ENCODE measurements at places on chromosomes 11 and 22.

DNA sequence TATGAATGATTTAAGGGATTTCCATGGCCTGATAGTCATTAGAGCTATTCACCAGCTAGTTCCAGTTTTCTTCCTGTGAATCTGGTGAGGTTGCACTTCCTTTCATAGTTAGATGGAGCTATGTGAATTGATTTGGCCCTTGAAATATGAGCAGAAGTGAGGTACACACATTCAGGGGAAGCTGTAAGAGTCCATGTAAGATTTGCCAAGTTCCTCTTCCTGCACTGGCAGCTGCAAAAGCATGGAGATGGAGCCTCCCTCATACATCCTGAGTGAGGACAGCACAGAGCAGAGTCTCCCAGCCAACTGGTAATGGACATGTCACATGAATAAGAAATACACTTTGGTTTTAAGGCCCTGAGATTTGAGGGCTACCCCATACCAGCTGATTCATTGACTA, 111.7 kb downstream of the CD44 start:
- DNase-seq, result no peak

DNA sequence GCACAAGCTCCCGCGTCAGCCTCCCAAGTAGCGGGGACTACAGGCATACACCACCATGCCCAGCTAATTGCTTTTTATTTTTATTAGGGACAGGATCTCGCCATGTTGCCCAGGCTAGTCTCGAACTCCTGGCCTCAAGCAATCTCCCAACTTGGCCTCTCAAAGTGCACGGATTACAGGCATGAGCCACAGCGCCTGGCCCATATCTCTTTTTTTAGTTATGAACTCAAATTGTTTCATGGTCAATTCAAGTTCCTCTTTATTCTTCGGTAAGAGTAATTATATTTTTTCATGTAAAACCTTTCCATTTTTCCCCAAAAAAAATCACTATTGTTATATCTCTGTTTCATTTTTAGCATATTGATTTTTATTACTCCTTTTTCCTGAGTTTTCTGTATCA, 25.5 kb downstream of the FCHSD2 start:
- no peak for DNase-seq

GRCh38 chr11:19820100-19820499, 107.5 kb downstream of the NAV2 start:
- no peak for DNase-seq

DNA sequence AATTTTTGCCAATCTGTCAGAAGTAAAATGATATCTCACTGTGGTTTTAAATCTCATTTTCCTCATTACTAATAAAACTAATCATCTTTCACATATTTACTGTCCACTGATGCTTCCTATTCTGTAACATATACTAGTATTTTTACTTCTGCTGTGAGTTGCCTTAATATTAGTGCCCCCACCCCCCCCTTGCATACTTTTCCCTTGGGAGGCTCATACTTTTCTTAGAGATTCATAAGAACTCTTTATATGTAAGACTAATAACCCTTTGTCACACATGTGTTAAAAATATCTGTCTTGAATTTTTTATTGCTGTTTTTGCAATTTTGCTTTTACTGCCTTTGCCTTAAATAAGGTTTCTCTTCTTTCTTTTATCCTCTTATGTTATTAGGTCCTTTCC, 87.2 kb downstream of the PHF21A start:
- DNase-seq, result no peak

DNA sequence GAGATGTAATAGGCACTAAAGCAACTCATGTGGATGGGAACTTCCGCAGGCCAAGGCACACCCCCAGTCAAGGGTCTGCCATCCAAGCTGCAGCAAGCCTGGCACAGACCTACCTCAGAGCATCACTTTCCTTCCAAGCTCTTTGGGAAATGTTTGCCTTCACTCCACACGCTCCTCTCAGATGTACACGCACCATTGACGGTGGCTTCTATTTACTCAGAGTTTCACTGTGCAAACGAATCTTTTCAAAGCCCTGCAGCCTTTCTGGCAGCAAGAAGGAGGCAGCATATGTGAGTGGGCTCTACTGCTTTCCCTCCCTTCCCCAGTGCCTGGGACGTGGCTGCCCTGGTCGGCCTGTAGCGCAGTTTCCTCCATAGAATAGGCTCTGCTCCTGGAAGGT, 60.9 kb upstream of the USP47 start:
- DNase-seq, result no peak

DNA sequence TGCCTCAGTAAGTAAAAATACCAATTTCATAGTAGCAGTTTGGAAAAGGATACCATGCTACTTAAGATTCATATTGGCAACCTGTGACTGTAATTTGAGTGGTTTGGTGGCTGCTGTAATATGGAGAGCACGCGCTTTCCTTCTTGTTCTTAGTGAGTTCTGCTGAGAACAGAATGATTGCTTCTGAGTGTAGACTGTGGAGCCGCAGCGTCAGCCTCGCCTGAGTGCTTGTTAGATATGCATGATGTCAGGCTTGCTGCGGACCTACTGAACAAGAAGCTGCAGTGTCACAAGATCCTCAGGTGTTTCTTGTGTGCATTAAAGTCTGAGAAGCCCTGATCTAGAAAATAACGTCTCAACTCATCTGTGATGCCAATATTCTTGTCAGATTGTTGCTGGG, 143.2 kb downstream of the ARHGAP42 start:
- DNase-seq, result no peak

DNA sequence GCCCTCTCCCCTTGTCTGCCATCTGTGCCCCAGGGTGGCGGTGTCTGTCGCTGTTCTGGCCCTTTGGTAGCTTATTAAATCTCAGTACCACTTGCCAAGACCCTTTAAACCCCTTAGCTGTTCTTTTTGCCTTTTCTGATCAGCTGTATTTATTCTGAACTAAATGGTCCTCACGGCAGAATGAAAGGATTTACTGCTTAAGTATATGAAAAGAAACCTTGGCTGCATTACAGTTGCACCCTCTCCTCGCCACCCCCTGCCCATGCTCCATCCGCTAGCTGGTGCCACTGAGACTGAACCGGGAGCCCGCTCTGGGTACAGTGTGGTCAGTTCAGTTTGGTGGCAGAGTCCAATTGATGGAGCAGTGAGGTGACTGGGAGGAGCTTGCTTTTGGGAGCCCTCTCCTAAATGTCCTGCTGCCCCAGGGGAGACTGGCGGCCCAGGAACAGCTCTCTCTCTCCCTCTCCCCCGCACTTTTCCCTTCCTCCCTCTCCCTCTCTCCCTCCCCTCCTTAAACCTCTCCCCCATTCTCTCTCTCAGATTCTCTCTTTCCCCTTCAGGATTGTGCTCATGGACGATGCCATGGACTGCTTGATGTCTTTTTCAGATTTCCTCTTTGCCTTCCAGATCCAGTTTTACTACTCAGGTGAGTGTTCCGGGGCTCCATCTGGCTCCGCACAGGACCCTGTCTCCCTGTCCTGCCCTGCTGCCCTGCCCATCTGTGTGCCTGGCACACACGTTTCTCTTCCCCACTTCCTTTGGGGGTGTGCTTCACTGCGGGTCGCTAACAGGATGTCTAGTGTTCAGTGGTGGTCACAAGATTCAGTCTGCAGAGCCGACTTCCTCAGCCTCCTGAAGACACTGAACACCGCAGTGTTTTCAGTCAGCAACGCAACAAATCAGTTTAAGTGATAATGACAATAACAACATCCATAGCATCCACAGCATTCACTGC, 21.8 kb downstream of the ARFGAP2 start:
- no peak for DNase-seq

GRCh38 chr11:36565031-36565610, 2.7 kb upstream of the RAG1 start:
- DNase-seq, result no peak
